ENCODE measurements at places on chromosomes 5 and 9. TPM values are rescaled to one million over a fixed set of nuclear protein-coding genes. Genes with fewer than 3 reads are reported as not detected.

DNA sequence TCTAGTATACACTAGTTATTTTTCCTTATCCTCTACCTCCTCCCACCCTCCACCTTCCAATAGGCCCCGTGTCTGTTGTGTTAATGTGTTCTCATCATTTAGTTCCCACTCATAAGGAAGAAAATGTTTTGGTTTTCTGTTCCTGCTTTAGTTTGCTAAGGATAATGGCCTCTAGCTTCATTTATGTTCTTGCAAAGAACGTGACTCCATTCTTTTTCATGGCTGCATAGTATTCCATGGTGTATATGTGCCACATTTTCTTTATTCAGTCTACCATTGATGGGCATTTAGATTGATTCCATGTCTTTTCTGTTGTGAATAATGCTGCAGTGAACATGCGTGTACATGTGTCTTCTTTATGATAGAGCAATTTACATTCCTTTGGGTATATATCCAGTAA is 146.5 kb upstream of the GAS1 start:
- no peak overlapping the region for H3K4me3 ChIP-seq
- peaks cover 2% of the 10 kb centered on the region for H3K27me3 ChIP-seq
- no peak overlapping the region for H3K27ac ChIP-seq
- H3K36me3 ChIP-seq = no peaks in the 10 kb centered on the region
- H3K4me1 ChIP-seq = no peaks in the 10 kb centered on the region

DNA sequence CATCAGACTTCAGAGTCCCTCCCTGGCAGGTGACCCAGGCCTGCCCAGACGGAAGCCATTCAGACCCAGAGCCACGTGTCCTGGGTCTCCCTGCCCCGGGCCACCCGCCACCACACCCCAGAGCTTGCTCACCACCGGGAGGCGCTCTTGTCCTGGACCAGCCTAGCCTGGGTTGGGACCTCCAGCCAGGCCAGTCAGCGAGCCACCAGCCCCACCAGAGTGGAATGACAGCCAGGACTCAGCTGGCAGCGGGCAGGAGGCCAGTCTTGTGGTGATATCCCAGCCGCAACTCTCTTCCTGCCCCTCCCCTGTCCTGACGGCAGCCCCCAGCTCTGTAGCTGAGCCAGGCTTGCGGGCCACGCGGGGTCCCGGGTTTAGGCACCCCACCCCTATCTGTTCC is 1.7 kb upstream of the PTGDS start:
- no peak overlapping the region for H3K4me3 ChIP-seq
- peaks cover 10% of the 10 kb centered on the region for H3K4me1 ChIP-seq
- peaks cover 3% of the 10 kb centered on the region for H3K27me3 ChIP-seq
- no peak overlapping the region for H3K27ac ChIP-seq

- peaks cover 3% of the 10 kb centered on the region for H3K27me3 ChIP-seq
- H3K36me3 ChIP-seq = no peaks in the 10 kb centered on the region
- H3K4me3 ChIP-seq = no peak overlapping the region
- H3K27ac ChIP-seq = no peak overlapping the region
- no peak for DNase-seq
Measured at GRCh38 chr9:96135076-96135752, 166.8 kb downstream of the HSD17B3 start.

The NDUFA8 gene
- 56.4 TPM for total RNA-seq

The SCGB3A1 gene
- total RNA-seq = 1.7 TPM

The SPINK13 gene
- total RNA-seq = not detected

The GLDC gene
- 0.64 TPM for total RNA-seq

The NMUR2 gene
- not detected for total RNA-seq
